Muscle of back (tissue), 13 donors: ENCODE measurements at places on chromosomes 11 and 22.

DNA sequence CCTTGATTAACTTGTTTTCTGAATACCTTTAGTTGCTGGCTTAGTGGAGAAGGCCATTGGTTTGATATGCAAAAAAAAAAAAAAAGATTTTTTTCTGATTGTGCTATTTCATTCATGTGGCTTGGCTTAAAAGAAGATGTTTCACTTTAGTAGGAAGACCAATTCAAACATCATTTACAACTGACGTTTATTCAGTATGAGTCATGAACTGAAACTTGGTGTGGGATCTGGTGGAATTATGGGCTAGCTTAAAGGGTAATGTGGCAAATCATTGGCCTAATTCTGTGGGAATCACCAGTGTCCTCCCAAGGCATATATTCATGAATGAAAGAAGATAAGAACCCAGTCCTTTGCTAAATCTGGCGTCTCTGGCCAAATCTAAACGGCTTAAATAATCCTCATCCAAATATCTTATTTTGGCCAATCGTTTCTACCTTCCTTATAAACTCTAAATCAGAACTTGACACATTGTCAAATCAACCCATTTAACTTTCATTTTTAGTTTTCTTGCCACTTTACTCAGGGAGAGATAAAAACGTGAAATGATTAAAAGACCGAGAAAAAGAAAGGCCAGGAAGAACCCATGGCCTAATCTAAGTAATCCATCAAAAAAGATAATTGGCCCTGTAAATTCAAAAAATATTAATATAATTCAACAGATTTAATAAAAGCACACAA is 77.0 kb downstream of the DDIAS start:
- DNase-seq: peak; percentile 54

DNA sequence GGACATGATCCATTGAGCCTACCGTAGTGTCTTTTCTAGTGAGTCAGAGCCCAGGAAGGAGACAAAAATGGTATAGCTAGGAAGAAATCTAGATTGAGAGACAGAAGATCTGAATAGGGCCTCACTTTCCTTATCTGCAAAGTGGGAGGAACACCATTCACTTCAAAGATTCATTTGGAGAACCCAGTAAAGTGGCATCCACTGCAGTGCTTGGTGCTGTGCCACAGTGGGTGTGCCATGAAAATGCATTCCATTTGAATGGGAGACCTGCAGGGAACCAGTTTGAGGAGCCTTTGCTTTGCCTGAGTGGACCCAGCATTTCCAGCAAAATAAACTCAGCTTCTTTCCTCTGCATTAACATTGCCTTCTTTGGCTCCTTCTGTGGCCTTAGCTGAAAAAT is 470.5 kb upstream of the CADM1 start:
- no peak for DNase-seq

DNA sequence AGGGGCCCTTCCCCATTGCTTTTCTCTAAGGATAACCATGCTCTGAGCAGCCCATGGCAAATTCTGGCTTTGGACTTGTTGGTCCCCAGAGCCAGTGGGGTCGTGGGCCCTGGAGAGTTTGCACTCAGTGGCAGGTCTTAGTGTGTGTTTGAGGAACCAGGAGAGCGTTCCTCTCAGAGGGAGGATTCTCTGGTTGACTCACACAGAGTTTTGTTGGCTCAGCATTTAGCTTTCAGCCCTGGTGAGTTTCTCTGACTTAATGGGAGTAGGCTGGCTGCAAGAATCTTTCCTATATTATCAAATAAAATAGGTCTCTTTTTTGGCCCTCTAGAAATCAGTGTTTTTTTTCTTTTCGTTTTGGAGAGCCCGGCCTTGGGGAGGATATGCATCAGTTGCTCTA is 20.9 kb downstream of the ST14 start:
- no peak for DNase-seq

- no peak for DNase-seq
These were observed 6.9 kb downstream of the GTPBP1 start for GRCh38 chr22:38712486-38713207.

DNA sequence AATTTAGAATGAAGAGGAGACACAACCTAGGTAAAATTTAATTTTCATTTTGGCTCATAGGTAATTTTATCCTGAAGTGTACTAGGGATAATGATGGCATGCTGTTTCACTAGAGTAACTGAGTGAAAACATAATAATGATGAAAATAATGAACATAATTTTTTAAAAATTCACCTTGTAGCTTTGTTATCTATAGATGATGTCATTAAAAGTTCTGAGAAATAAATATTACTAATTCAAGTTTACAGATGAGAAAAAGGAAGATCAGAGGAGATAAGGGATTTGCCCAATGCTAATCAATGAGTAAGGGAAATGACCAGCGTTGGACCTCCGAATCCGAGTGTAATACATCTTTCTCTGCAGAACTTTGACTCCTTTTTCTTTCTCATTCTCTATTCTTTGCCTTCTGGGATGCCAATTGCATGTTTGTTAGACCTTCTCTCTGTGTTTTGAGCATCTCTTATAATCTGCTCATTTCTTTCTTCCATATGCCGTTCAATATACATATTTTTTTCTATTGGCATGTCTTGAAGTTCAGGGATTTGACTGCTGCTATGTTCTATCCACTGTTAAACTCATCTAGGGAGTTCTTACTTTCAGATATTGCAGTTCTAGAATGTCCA is 186.5 kb downstream of the SNX19 start:
- DNase-seq: no peak

DNA sequence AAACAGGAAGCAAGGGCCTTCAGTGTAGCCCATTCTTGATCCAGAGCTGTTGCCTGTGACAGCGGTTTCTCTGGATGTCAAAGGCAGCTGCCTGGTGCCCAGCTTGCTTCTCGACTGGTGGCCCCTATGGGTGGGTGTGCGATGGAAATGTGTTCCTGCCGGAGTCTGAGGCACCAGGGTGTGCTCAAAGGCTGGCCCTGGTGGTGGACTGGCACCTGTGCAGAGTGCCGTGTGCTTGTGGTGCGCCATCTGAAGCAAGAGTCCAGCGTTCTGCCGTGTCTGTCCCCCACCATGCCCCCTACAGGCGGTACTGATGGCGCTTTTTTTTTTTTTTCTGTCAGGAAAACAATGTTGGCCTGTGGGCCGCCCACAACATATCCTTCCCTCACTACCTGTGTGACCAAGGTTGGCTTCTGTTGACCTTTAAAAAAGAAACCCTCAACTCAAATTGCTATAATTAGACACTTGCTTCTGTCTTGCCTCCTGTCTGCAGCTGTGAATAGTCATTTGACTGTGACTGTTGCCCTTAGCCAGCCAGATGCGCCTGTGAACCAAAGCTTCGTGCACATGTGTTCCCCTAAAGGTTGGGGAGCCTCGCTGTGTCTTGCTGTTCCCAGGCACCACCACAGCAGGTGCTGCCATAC is 4.7 kb upstream of the RANBP1 start:
- no peak for DNase-seq

GRCh38 chr11:75663808-75664207 is 5.0 kb downstream of the MAP6 start:
- no peak for DNase-seq

DNA sequence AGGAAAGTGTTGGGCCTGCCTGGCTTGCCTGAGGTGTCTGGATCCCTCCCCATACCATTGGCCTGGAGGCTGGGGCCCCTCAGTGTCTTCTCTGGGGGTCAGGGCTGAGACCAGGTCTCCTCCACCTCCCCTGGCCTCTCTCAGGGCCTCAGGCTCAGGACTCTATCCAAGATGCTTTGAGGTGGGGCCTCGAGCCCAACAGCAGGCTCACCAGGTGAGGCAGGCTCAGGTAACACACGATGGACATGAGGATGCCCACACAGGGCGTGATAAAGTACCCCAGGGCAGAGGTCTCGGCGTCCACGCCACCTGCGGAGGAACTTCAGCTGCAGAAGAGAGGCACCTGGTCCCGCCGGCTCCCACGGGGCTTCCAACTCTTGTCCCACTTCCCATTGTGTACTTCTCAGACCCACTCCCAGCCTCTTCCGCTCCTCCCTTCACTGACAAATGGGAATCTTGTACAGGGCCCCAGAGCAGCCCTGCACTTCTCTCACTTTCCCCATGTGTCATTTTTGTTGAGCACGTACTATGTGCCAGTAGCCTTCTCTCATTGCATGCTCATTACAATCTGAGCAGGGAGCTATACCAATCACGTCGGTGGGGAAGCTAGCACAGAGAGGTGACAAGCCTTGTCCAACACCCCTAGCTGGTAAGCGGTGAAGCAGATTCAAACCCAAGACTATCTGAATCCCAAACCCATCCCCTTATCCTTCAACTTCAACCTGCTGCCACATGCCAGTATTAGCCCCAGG is 3.8 kb downstream of the SLC29A2 start:
- DNase-seq: no peak

DNA sequence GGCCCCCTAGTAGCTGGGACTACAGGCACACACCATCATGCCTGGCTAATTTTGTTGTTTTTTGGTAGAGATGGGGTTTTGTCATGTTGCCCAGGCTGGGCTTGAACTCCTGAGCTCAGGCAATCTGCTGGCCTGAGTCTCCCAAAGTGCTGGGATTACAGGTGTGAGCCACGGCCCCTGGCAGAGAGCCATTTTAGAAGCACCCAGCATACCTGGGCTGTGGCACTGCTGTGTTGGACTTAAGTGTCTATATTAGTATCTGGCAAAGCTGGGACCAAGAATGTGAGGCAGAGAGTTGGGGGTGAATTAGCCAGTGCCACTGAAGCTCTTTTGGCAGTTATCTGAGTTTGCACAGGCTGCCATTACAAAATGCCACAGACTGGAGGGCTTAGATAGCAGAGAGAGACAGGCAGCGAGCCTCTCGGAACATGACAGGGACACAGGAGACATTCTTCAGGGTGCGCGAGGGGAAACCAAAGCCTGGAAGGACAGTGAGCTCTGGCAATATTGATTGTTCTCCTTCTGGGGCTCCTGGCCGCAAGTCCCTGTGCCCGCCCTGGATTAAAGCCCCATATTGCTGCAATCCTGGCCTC is 87.7 kb upstream of the ALX4 start:
- DNase-seq: no peak

DNA sequence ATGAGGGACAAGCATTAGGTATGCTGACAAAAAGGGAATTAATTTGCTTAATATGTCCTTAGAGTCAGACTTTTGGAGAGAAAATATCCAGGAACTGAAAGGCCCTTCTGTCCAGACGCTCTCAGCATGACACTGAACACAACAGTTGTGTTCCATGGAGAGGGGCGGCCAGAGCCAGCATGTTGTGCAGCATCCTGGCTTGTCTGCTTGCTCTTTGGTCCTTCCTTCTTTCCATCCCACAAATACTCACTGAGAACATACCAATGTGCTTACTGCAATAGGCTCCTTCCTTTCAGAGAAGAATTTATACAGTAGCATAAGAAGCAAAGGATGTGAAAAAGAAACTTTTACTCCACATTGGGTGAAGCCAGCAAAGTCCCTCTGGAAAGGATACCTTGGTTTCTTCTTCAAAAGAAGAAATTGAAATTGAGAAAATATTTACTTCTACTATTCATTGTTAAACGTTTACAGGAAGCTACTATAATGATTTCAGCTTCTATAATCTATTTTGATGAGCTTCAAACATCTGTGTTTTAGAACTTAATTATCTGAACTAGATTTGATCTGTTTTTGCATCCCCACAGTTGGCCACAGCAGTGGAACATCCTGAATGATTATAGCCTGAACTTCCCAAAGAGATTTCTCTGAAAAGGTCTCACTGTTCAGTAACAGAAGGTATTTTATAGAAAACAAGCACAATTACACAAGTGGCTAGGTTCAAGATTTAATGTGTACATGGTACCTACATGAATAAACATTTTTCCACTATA is 304.1 kb upstream of the PITPNB start:
- no peak for DNase-seq

DNA sequence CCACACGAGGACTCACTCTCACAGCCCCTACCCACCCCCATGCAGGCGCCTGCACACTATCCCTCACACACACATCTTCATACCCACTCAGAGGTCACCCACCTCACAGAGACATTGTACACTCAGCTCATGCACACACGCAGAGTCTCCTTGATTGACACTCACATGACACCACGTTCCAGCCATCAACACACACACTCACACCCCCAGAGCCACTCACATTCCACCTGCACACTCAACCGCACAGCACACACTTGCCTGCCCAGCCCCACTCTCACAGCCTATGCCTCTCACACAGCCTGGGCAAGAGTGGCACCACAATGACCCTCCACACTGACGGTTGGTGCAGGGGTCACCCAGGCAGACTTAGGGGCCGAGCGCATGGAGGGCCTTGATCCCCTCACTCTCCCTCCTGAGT is 2.2 kb downstream of the SPI1 start:
- no peak for DNase-seq

GRCh38 chr11:41201156-41201555 is 258.3 kb downstream of the LRRC4C start:
- peak; percentile 29 for DNase-seq

DNA sequence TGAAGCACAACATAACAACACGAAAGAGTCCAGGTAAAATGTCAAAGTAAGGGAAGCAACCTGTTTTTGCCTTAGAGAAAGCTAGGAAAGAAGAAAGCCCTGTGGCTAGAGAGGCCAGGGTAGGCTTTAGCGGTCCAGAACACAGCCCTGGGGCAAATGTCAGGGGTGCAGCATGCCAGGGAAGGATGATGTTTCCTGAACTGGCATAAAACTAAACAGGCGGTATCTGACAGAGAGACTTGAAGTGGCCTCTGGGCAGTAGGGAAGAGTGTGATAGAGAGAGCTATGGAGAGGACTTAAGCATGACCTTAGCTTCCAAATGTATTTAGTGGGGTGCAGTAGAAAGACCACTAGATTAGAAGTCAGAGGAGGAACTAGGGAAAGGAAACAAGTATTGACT is 103.5 kb downstream of the KCNC1 start:
- DNase-seq: no peak

- no peak for DNase-seq
These were observed 5.3 kb upstream of the NCF4 start for GRCh38 chr22:36855478-36855877.

- DNase-seq: no peak
These were observed 548 bp downstream of the PVALB start for GRCh38 chr22:36816339-36816635.

GRCh38 chr22:32206774-32207758 is 2.2 kb upstream of the RFPL2 start:
- no peak for DNase-seq

- no peak for DNase-seq
These were observed 222.1 kb downstream of the LRRC4C start for GRCh38 chr11:41237382-41237781.

DNA sequence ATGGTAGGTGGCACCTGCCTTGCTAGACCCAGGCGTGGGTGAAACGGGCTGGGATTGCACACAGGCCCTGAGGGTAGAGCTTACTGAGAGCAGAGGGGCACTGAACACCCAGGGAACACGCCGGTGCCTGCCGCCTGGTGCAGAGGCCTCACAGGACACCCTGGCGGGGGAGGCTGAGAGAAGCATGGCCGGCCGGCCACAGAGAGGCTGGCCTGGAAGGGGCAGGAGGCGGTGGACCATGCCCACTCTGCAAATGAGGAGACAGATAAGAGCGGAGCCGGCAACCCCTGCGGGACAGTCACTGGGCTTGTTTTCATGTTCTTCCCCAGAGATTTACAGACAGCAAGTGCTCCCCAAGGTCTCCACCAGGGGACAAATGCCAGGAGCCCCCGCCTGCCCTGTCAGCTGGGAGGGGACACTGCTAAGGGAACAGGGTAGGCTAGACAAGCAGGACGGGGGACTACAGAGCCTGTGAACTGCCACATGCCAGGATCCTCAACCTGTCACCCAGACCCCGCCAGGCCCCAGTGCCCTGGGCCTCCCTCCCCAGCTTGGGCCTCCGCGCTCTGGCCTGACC is 38.5 kb upstream of the TCF20 start:
- DNase-seq: no peak

GRCh38 chr11:127199306-127199801 is 198.8 kb upstream of the KIRREL3 start:
- no peak for DNase-seq

- DNase-seq: no peak
These were observed 38.2 kb downstream of the ATXN10 start for GRCh38 chr22:45709866-45710265.
